ENCODE measurements at places on chromosomes 12 and 14.

- no peak for DNase-seq
Observed at GRCh38 chr12:77777274-77777673, 53.4 kb upstream of the NAV3 start.

DNA sequence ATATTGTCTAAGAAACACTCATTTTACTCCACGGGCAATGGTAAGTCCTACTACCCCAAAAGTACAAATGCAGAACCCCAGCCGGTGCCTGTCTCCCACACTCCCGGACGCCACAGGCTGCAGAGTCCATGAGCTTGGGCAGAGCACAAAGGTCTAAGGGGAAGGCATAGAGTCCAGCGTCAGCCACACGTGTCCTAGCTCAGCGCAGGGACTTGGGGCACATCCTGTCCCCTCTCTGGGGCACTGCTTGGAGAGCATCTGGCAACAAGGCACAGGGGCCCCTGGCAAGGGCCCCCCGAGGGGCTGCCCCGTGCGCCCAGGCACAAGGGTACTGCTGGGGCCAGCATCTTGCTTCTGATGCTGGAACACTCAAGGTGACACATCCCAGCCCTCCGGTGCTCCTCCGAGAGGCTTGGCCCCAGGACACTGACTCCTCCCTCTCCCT lies 58.4 kb downstream of the BCL11B start:
- no peak for DNase-seq

GRCh38 chr14:74702293-74702692 lies 10.6 kb downstream of the AREL1 start:
- no peak for DNase-seq

- DNase-seq, result no peak
Observed at GRCh38 chr12:80894179-80894578, 43.6 kb downstream of the LIN7A start.

DNA sequence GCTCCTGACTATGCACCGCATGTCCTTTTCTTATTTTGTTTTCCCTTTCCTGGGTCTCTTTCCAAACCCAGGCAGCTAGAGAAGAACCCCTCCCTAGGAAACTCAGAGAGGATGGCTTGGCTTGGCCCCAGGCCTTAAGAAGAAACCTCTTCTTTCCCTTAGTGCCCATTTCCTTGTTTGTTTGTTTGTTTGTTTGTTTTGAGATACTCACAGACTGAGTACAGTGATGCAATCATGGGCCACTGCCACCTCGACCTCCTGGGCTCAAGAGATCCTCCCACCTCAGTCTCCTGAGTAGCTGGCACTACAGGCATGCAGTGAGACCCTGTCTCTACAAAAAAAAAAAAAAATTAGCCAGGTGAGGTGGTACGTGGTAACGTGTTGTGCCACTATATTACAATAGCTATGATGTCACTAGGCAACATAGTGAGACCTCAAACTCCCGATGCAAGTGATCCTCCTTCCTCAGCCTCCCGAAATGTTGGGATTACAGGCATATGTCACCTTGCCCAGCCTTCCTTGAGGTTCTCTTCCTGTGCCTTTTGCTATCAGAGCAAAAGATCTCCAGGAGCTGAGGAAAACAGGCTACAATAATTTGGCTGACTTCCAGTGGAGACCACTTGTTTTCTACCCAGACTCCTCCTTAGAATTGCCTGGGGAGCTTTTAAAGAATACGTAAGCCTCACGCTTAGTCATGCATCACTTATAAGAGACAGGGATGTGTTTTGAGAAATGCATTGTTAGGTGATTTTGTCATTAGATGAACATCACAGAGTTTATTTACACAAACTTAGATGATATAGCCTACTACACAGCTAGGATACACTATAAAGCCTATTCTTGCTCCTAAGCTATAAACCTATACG lies 34.5 kb upstream of the LGALS3 start:
- DNase-seq, result no peak

DNA sequence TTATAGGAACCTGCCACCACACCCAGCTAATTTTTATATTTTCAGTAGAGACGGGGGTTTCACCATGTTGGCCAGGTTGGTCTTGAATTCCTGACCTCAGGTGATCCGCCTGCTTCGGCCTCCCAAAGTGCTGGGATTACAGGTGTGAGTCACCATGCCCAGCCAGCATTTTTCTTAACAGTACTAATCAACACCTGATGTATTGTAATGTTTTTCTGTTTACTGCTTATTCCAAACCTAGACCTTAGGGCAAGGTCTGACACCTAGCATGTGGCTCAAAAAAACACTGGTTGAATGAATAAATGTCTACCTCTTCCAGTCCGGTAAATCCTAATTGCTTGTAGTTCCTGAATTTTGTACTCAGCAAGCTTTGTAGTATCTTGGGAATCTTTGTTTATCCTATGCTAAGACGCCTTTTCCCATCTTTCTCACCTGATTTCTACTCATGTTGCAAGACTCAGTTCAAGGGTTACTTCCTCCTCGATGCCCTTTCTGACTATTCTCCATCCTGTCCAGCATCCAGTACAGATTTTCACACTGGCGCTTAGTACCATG lies 2.8 kb downstream of the PAN2 start:
- DNase-seq, result no peak

- no peak for DNase-seq
Observed at GRCh38 chr14:38063711-38064320, 143.9 kb upstream of the SSTR1 start.

- no peak for DNase-seq
Observed at GRCh38 chr14:91361233-91361811, 56.3 kb downstream of the CCDC88C start.

GRCh38 chr12:88413646-88414045 lies 166.6 kb downstream of the KITLG start:
- DNase-seq, result no peak

GRCh38 chr12:104702565-104703139 lies 245.9 kb downstream of the CHST11 start:
- DNase-seq, result no peak

DNA sequence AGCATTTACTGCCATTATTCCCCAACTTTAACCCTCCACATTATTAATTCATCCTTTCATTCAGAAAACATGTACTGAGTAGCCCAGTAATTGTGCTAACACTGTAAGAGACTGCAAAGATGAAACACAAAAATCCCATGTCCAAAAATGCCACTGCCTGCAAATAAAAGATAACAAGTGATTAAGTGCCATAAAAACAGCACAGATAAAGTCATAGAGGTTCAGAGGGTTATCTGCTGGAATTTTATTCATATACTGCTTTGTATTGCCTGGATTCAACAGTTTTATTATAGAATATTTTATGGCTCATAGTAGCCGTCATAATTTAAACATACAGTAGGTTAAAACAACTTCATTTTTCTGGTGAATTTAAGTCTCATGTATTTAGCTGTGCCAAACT lies 177.9 kb downstream of the KICS2 start:
- no peak for DNase-seq

DNA sequence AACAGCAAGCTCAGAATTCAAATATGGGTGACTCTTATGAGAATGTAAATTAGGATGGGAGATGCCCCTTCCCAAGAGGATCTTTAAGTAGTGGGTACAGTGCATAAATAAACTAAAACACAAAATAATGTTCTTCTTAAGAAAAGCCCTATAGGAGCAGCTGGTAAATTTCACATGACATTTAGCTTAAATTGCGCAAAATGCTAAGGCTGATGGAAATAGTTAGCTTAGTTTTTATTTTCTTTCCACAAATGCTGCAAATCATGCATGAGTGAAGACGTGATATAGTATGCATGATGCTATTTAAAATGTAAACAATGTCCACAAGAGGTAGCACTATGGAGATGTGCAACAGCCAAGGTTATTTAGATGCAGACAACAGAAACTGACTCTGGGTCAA lies 328.1 kb downstream of the ATP23 start:
- DNase-seq, result no peak

- no peak for DNase-seq
Observed at GRCh38 chr12:113152835-113153814, 3.6 kb downstream of the CFAP73 start.

DNA sequence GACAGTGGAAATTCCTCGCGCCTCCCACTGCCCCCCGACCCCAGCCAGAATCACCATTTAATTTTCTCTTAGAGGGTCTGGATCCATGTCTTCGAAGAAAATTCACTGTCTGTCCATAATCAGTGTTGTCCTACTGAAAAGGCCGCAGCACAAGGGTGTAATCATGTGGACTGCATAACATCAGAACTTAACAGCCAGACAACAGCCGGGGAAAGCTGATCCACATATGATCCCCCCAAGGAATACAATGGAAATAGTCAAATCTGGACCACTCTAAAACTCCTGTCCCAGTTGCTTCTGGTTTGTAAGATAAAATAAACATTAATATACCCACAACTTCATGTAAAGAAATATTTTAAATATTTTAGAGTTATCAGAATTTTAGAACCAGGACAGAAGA lies 177.5 kb downstream of the SSPN start:
- DNase-seq, result no peak

GRCh38 chr14:54220071-54220703 lies 176.6 kb upstream of the CDKN3 start:
- no peak for DNase-seq

DNA sequence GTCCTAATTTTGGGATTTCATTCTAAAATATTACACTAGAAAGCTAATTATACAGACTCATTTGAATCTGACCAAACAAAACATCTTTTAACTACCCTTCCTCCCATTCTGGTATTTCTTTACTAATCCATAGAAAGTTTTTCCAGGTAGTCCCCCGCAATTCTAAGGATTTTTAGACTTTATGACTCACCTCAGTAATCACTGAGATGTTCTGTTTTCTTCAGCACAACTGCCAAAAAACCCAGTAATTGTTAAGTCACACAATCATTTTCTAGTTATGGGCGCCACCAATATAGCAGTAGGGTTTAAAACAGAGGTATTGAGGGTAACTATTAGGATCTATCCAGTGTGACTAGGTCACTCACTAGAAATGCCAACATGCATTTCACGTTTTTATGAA lies 1.6 kb upstream of the ARID4A start:
- DNase-seq, result no peak

- DNase-seq, result no peak
Observed at GRCh38 chr12:53259891-53260290, 8.2 kb upstream of the ESPL1 start.

GRCh38 chr14:40119321-40119720 lies 687.1 kb upstream of the FBXO33 start:
- no peak for DNase-seq

GRCh38 chr12:7162691-7163114 lies 26.8 kb upstream of the PEX5 start:
- DNase-seq, result no peak

DNA sequence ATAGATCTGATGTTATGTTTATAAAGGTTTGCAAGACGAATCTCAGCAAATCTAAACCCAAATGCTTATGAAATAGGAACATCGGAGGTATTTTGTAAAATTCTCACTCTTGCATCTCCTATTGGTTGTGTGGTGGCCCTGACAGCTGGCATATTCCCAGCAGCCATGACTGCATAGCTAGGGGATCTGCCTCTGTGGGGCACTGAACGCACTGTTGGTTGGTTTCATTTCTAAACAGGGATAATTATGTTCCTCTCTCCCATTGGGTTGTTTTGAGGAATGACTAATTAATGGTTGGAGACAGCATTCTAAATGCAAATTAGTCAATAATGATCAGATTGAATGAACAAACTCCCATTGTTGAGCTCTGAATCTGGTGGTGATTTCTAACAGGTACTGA lies 2.7 kb upstream of the BEST3 start:
- no peak for DNase-seq

- DNase-seq, result no peak
Observed at GRCh38 chr14:35051796-35052195, 5.7 kb downstream of the FAM177A1 start.

GRCh38 chr12:1655225-1655788 lies 26.3 kb downstream of the WNT5B start:
- DNase-seq, result no peak

GRCh38 chr12:5723711-5724252 lies 221.3 kb downstream of the ANO2 start:
- DNase-seq, result no peak

- no peak for DNase-seq
Observed at GRCh38 chr14:41859336-41859735, 252.7 kb downstream of the LRFN5 start.

- no peak for DNase-seq
Observed at GRCh38 chr14:32932914-32933628, 5.6 kb upstream of the NPAS3 start.

DNA sequence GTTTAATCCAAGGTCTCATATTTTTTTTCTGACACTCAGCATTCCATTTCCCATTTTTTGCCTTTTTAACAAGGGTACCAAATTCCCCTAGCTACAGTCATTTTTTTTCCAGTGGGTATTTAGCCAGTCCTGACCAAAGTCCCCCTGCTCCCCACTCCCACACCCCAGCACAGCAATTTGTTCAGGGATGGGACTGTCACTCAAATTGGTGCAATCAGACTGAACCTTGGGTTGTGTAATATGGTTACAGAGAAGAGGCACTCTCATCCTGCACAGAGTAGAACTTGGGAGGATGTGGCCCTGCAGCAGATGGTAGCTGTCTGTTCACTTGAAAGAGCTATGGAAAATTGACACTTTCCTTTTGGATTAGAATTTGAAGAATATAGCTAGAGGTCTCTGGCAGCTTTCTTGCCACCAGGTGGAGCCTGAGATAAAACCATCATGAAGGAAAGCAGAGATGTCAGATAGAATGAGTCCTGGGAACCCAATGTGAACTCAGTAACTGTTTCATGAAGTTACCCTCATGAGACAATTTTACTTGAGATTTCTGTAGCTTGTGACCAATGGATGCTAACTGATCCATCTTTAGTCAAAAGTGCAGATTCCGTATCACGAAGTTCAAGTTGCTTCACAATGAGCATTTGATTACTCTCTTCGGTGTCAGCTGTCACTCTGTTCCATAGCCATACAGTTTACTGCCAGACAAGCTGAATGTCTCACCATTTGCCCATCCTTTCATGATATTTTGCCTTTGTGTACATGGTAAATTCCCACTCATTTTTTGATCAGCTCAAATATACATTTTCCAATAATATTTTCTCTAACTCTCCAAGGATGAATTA lies 394.0 kb upstream of the SYT1 start:
- DNase-seq, result no peak

Measured in esophagus squamous epithelium (tissue), 5 donors.